NCI-H1417 (cell line): ENCODE measurements at places on chromosomes 2 and 18.

DNA sequence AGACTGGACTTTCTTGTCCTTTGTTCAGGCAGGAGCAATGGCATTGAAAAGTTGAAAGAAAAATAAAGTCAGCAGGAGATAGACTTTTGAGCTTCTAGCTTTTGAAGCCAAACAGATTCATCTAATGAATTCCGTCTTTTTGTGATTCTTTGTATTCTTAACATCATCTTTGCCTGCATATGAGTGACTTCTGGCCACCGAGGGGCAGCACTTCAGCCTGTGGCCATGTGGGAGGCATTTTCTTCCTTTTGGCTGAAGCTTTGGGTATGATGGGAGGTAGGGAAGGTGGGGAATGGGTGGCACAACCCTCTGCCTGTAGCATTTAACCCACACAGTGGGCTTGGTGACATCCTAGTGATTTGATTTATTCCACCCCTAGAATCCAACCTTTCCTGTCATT, 220.6 kb downstream of the SETBP1 start:
- DNase-seq, result no peak

- DNase-seq, result peak; percentile 64
Measured at GRCh38 chr2:26978061-26978596, 7.7 kb downstream of the MAPRE3 start.

GRCh38 chr18:71902482-71902881, 641.7 kb downstream of the CBLN2 start:
- DNase-seq, result peak; percentile 73

DNA sequence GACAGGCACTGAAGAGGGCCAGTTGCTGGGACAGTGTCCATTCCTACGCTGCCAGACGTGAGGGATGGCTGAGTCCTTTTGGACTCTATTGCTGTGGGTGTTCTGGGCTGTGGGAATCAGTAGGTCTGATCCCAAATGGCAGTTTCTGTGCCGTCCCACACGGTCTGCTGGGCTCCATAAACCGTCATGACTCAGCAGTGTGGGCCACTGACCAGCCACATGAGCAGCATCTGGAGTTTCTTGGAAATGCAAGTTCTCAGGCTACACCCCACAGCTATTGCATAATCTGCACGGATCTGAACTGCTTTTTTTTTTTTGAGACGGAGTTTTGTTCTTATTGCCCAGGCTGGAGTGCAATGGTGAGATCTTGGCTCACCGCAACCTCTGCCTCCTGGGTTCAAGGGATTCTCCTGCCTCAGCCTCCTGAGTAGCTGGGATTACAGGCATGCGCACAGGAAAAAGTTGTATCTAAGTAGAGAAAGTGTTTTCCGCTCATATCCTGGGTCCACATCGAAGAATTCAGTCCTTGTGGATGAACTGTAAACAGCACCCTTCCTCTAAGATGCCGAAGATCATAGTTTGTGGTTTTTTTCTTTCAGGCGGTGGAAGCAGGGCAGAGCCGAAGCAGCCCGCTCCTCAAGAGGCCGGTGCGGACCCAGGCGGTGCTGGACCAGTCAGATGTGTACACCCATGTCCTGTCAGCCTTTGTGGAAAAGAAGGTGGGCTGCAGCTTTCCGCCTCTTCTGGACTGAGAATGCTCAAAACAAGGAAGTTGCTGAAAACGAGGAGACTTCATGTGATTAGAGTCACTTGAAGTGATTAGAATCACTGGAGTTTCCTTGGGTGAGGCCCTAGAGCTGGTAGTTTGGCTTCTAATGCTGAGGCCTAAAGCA, 25.5 kb downstream of the RMC1 start:
- no peak for DNase-seq

- DNase-seq, result no peak
Measured at GRCh38 chr2:115083225-115083624, 640.8 kb downstream of the DPP10 start.

DNA sequence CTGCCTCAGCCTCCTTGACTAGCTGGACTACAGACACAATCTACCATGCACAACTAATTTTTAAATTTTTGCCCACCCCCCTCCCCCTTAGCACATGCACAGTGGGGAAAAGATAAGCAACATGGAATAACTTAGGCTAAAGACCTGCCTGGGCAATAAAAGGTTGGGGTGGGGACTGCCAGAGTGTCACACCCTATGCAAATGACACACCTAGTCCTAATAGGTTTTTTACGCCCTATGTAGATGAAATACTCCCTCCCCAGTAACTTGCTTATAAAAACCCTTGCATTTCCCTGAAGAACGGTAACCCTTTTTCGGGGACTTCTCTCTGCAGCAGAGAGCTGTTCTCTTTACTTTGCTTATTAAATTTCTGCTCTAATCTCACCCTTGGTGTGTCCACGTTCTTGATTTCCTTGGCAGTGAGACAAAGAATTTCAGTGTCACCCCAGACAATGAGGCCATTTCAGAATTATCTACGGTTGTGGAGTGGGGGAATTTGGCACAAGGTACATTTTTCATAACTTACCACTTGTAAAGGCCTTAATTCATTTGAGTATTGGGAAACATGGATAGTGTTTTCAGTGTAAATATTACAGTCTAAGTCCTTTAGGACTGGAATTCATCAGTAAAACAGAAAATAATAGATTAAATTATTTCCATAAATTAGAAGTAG, 109.2 kb downstream of the NOL4 start:
- peak; percentile 13 for DNase-seq

- no peak for DNase-seq
Measured at GRCh38 chr2:55415300-55415699, 4.4 kb downstream of the CCDC88A start.

DNA sequence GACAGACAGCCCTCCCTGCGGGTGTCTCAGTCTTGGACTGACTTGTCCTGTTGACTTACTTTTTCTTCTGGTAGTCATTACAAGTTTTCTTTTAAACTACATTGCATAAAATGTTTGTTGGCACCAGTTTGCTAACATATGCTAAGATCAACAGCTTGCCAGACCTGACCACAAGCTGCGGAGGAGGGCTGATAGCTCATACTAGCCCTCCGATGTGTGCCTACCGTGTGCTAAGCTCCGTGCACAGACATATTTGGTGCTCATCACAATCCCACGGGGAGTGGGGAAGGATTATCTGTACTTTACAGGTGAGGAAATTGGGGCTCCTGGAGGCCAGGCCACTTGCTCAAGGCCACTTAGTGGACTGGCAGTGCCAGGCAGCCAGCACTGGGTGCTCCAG, 72.8 kb upstream of the YPEL5 start:
- no peak for DNase-seq

DNA sequence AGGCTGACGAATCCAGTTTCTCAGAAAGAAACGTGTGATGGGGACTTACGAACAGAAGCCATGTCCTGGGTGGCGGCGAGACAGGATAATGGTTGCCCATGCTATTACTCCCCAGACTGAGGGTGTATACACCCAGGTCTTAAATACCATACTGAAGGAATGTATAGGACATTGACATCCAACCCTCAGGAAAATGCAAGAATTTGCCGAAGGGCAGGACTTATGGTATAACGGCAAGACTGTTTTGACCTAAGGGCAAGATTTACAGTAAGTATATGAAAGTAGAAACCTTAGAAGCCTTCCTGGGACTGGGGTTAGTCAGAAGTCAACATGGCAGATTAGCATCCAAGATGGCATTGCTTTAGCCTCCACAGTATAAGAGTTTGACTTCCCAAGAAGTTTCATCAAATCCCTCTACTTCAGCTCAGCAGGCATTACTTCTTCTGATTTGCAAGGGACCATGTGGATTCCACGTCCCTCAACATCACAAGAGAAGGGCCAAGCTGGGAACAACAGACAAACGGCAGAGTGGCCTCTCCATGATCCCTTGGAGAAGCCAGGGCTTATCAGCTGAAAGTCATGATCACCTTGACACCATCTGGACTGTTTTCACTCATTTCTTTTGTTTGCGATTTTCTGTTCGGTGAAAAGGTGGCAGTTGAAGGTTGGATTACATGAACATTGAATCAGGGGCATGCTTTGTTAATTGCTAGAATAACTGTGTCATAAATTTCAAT, 21.1 kb downstream of the ST3GAL5 start:
- no peak for DNase-seq

- DNase-seq, result no peak
Measured at GRCh38 chr2:33225350-33225749, 251.1 kb upstream of the RASGRP3 start.

- DNase-seq, result no peak
Measured at GRCh38 chr2:114553027-114553426, 110.6 kb downstream of the DPP10 start.

DNA sequence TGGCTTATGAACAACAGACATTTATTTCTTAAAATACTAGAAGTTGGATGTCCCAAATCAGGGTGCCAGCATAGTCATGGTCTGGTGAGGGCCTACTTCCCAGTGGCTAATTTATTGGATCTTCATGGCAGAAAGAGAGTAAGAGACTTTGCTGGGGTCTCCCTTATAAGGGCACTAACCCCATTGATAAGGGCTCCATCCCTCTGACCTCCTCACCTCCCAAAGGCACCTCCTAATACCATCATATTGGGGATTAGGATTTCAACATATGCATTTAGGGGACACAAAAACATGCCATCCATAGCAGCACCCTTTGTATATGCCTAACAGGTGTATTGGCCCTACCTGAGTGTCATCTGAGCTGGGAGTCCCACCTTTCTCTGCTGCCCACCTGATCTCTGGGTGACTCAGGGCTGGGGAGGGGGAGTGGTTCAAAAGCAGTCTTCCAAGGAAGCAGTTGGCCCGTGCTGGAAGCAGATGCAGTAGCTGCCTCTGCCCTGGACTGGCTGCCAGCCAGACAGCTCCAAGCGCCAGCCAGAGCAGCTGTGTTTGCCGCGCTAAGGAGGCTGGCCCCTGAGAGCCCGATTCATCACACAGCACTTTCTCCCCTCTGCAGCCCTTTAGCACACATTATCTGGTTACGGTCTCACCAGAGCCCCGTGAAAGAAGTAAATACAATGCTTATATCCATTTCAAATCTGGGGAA, 84.6 kb downstream of the SMAD7 start:
- peak; percentile 84 for DNase-seq

GRCh38 chr18:58590254-58590653, 38.6 kb downstream of the ALPK2 start:
- DNase-seq, result no peak

DNA sequence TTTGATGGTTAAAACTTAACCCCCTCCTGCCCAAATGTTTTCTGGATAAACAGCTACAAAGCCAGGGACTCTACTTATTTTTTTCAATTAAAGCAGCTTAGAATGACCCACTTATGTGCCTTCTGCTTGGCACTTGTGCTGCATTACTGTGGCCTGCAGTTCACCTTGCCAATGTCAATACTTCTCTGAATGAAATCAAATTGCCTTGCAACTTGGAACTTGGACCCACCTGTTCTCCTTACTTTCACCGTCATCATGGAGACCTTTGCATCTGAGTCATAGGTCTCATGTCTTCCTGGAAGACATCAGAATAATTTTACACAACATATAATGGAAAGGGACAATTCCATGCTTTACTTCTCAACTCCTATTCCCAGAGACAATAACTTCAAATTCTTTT, 92.1 kb upstream of the FHL2 start:
- DNase-seq, result no peak

- DNase-seq, result peak; percentile 93
Measured at GRCh38 chr18:75896865-75897264, 469.4 kb upstream of the SMIM21 start.

DNA sequence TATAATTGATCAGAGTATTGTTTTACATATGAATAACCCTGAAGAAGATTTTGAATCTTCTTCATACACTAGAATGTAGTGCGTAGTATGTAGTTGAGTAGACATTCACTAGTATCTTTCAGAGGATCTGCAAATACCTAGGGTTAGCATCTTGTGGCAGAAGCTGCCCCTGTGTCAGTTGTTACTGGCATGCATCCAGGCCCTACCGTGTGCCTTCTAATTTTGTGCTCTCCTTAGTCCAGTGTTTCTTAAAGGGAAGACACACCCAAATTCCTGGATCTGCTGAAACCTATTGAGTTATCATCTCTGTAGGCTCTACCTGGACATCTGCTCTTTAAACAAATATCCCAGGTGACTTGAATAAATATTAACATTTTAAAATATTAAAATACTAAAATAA, 99.7 kb upstream of the SERTAD2 start:
- no peak for DNase-seq

- no peak for DNase-seq
Measured at GRCh38 chr18:25456334-25457010, 104.5 kb upstream of the ZNF521 start.

DNA sequence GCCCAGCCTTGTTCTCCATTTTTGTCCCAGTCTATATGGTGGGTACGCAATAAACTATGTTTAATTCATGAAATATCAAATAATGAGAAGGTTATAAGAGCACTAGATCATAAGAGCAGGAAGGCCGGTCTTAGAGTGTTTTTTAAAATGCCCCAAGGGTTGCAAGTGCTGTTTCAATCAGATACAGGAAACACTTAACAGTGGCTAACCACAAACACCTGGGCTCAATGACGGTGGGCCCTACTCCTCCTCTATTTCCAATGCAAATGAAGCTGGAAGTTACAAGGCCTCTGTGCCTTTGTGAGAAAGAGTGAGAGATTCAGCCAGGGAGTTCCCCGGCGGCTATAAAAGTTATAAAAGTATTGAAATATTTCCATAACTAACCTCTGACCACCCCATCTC, 18.9 kb upstream of the WDR33 start:
- DNase-seq, result peak; percentile 60

DNA sequence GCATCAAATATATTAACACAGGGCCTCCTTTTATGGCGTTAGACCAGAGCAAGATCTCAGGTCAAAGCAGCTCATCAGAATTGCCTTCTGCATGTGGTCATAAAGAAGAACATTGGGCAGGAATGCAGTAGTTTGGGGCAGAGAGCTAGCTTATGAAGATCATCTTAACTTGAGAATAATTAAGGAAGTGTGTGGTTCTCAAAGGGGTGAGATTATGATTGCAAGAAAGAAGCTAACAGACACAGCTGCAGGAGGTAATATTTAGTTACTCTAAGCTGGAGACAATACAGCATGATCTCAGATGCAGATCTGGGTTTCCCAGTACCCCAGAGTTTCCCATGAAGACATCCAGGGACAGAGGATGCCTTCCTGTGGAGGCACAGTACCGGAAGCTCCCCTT, 91.6 kb downstream of the TTC27 start:
- DNase-seq, result no peak

- peak; percentile 82 for DNase-seq
Measured at GRCh38 chr2:220569112-220569897, 941.9 kb downstream of the SLC4A3 start.

DNA sequence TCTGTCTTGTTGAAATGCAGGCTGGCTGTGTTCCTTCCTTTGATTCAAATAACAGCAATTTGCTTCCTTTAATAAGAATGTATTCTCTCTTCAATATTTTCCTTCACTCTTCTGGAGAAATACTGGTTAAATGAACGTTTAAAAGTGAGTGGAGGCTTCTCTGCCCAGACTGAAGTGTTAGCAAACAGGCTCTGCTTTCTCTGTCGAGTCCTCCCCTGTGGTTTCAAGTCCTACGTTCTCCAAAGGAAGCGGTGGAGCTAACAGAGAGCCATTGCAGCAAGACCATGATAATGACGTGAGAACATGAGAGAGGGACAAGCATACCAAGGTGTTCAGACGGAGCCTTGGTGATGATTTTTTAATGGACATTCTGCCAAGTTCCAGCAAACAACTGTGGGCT, 26.2 kb upstream of the PID1 start:
- DNase-seq, result no peak
